Activated T-cell treated with anti-CD3 and anti-CD28 coated beads, Interleukin-2, amount 50 U/mL, for 1 hour (primary cell): ENCODE measurements at places on chromosomes 13 and 19.

DNA sequence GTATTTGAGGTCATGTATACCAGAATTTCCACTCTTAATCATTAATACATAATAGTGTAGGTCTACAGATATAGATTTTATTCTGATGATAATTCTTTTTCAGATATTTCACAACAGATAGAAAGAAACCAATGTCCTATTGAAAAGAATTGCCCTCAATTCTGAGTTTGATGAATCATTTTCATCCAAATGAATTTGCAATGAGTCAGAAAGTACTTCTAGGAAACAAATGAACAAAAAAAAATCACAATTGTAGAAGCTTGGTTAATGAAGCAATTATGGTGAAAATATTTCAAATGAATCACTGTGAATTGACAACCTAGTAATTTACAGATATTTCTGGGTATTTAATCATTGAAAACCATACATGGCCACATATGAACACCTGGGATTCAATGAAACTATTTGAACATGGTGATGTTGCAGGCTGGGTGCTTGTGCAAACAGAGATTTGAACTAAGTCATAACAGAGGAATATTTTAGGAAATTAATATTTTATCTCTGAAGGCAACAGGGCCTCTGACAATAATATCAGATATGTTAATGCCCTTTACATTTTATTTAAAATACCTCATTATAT lies 360.9 kb downstream of the SLITRK5 start:
- DNase-seq: no peak

DNA sequence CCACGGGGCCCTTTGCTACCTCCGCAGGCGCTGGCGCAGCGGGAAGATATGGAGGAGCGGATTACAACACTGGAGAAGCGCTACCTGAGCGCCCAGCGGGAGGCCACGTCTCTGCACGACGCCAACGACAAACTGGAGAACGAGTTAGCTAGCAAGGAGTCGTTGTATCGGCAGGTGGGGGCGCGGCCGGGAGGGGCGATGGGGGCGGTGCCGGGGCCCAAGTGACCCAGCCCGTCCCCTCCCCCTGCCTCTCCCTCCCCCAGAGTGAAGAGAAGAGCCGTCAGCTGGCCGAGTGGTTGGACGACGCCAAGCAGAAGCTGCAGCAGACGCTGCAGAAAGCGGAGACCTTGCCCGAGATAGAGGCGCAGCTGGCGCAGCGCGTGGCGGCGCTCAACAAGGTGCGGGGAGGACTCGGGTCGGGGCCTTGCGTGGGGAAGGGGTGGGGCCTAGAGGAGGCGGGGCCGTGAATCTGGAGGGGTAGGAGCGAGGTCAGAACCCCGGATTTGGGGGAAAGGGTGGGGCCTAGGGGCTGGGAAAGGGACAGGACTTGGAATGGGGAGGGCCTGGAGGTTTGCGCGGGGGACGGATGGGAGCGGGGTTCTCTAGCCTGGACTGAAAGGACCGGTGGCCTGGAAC lies 13.7 kb downstream of the PPFIA3 start:
- peak; percentile 62 for DNase-seq

- DNase-seq: peak; percentile 76
Measured at GRCh38 chr19:40974633-40975037, 16.4 kb upstream of the CYP2B6 start.

DNA sequence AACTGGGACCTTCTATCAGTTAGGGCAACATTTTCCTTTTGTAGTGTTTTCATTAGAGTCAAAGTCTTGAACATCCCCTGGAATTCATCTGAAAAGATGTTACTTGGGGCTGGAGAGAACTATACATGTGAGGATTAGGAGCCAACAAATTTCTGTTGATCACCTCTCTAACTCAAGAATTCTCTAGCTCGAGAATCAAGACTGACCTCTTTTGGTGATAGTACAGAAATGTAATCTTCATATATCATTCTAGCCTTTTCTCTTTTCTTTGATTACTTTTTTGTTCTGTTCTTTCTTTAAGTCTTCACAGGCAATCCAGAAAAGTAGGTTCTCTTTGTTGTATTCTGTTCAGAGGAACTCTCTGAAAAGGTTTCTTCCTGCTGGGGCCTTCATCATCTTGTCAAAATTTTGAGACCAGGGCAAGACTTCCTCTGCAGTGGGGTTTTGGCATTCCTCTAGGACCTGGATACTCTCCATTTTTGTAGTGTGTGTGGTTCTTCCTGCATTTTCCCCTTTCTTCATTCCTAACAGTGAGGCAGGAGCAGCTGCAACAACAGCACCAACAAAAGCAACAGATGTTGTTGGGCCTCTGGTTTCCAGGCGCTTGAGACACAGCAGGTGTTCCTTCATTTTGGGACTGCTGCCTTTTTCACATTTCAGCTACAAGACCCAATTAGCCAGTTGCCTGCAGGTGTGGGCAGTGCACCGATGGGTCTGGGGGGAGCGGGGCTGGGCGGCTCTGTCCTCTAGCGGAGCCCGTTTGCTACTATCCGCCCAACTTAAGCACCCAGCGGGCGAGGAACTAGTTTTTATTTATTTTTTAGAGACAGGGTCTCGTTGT lies 26.2 kb downstream of the ELF1 start:
- no peak for DNase-seq

DNA sequence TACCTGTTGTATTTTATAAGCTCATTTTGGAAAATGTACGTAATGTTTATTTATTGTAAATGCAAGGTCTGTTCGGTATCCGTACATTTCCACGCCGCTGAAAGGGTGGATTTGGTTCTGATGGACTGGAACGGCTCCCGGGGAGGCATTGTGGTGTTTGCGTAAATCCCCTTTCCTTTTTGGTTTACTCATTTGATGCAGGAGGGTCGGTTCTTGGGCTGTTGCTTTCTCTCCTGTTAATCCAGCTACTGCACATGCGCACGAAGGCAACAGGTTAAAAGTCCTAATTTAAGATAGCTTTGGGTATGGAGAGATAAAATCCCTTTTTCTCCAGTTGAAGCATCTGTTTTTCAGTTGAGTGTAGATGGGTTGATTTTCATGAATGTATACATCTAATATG lies 224.4 kb downstream of the TM9SF2 start:
- no peak for DNase-seq

DNA sequence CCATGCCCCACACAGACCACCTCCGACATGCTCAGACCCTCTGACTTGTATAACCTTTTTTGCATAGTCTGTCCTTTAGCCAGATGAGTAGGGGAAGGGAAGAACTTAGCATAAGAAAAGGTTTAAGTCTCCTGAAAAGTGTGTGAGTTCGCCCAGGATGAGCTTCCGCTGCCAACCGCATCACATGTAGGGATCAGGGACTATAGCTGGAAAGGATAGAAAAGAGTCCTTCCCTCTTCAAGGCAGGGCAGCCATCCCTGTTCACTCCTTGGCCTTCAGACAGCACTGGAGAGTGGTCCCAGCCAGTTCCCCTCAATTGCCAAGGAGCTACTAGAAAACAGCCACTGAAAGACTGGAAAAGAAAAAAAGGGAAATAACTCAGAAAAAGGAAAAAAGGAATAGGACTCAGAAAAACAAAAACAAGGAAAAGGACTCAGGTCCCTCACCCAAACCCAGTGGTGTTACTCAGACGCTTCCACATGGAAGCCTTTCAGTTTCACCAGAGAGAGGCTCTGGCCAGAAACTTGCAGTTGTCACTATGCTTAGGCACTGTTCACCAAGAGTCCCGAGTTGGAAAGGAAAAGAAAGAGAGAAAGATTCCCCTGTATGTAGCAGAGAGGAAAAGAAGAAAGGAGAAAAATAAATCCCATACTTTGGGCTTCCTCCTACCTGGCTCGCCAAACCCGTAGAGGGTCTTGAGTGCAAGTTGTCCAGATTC lies 5.6 kb upstream of the TM9SF2 start:
- DNase-seq: no peak

DNA sequence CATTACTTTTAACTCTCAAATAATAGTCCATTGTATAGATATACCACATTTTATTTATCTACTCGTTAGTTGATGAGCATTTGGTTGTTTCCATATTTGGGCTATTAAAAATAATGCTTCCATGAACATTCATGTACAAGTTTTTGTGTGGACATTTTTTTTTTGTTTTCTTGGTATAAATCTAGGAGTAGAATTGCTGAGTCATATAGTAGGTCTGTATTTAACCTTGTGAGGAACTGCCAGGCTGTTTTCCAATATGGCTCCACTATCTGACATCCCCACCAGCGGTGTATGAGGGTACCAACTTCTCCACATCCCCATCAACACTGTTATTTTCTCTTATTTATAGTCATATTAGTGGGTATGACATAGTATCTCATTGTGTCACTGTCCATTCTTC lies 143.1 kb downstream of the RAP2A start:
- DNase-seq: no peak

DNA sequence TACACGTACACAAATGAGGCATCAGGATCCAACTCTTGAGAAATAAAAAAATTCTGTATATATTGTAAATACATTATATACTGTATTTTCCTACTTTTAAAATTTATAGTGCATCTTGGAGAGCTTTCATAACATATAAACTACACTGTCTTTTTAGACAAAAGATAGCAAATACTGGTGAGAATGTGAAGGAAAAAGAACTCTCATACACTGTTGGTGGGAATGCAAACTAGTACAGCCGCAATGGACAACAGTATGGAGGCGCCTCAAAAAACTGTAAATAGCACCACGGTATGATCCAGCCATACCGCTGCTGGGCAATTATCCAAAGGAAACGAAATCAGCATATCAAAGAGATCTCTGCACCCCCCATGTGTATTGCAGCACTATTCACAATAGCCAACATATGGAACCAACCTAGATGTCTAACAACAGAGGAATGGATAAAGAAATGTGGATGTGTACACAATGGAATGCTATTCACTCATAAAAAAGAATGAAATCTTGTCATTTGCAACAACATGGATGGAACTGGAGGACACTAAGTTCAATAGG lies 292.4 kb downstream of the EFNB2 start:
- no peak for DNase-seq

GRCh38 chr13:20514866-20515265 lies 10.8 kb downstream of the CRYL1 start:
- no peak for DNase-seq

DNA sequence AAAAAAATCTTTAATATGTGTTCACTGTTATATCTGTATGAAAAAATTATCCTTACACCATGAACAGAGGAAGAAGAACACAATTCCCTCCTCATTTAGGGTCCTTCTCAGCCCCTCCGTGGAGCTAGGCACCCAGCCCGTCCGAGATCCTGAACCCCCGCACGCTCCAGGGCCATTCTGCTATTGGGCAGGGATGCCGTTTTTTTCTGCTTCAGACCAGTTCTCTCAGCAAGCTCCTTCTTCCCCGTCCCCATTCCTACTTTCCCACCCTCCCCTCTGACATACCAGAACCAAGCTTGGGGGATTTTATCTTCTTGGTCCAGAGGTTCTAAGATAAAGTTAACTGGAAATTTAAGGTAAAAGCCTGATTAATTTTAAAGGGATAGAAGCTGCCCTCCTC lies 36.2 kb downstream of the ATP12A start:
- no peak for DNase-seq

DNA sequence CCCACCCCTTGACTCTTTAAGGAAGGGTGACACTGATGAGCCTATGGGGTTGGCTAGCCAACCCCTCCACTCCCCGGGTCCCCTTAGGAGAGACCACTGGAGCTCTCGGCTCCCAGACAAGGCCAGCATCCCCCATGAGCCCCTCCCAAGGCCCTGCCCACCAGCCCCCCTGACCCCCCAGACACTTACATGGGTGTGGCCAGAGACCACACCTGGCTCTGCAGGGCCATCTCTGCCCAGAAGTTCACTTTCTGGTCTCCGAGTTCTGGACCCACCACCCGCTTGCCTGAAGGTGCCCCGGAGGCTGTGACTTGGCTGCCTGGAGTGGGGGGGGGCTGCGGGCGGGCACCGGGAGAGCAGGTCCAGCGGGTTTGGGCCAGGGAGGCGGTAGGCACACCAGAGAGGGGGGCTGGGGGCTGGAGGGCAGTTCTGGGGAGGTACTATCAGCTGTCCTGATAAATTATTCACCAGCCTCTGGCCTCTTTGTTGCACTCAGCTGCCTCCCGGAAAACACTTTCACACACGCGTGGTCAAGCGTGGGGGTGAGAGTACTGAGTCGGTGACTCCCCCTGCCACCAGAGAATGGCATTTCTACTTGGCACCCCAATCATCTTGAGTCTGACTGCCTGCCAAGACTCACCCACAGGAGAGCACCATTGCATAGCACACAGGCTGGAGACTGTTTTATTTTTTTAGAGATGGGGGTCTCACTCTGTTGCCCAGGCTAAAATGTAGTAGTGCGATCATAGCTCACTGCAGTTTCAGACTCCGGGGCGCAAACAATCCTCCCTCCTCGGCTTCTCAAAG lies at the start of gene PALM3:
TSS of gene PALM3 (minus strand) at position 326 of the 807 bp plus-strand sequence. CDS start at position 230, 96 bp downstream.
- DNase-seq: no peak

GRCh38 chr13:90276216-90276615 lies 1071.3 kb upstream of the MIR17HG start:
- no peak for DNase-seq

- DNase-seq: no peak
Measured at GRCh38 chr13:49740870-49741269, 49.6 kb upstream of the EBPL start.

DNA sequence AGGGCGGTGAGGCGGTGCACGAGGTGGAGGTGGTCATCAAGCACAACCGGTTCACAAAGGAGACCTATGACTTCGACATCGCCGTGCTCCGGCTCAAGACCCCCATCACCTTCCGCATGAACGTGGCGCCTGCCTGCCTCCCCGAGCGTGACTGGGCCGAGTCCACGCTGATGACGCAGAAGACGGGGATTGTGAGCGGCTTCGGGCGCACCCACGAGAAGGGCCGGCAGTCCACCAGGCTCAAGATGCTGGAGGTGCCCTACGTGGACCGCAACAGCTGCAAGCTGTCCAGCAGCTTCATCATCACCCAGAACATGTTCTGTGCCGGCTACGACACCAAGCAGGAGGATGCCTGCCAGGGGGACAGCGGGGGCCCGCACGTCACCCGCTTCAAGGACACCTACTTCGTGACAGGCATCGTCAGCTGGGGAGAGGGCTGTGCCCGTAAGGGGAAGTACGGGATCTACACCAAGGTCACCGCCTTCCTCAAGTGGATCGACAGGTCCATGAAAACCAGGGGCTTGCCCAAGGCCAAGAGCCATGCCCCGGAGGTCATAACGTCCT lies 9.4 kb upstream of the PROZ start:
- no peak for DNase-seq

DNA sequence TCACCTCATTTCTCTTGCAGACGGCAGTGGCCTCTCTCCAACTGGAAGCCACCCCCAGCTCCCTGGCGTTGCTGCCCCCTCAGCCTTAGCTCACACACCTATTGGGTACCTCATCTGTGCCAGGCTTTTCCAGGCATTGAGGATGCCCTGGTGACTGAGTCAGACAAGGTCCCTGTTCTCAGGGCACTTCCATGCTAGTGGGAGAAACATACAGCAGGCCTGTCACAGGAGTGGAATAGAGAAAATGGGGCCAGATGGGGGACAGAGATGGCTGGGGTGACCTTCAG lies 33.9 kb downstream of the CAPN12 start:
- DNase-seq: no peak

GRCh38 chr19:55258476-55258827 lies 365 bp downstream of the PPP6R1 start:
- DNase-seq: no peak

DNA sequence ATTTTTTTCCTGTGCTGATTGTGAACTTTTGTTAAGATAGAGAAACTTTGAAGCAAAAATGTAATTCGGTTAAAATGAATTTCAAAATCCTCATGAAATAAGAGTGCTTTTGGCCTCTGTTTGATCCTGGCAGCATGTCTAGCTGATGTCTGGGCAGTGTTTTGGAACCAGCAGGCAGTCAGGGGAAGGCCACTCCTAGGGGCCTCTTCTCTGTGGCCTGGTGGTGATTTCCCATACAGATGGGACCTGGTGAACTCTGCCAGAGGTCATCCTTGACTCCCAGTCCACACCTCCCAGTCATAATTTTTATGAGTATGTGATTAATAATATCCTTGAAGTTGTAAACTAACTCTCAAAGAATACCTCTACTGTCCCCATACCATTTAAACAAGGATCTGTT lies 226.6 kb downstream of the PCCA start:
- DNase-seq: no peak
